ENCODE measurements at places on chromosomes 4 and X. TPM values are rescaled to one million over a fixed set of nuclear protein-coding genes. Genes with fewer than 3 reads are reported as not detected.

The CLDN34 gene
- total RNA-seq = not detected

The ODAPH gene
- not detected for total RNA-seq

The RNF150 gene
- 0.20 TPM for total RNA-seq

The TEX13C gene
- not detected for total RNA-seq

The SPARCL1 gene
- not detected for total RNA-seq

The NDUFC1 gene
- 75.7 TPM for total RNA-seq

The DUSP21 gene
- not detected for total RNA-seq

The TRPC5OS gene
- total RNA-seq = not detected

The TMEM144 gene
- total RNA-seq = 3.1 TPM

The CENPVL3 gene
- 0.22 TPM for total RNA-seq

The TMPRSS11A gene
- total RNA-seq = not detected

The CCDC158 gene
- not detected for total RNA-seq

The STPG2 gene
- total RNA-seq = not detected

The ART3 gene
- not detected for total RNA-seq

The PTPN13 gene
- total RNA-seq = 4.0 TPM

The VSIG1 gene
- total RNA-seq = 0.21 TPM

The ALPK1 gene
- total RNA-seq = 1.9 TPM

The SERTM2 gene
- not detected for total RNA-seq

The FANCB gene
- total RNA-seq = 2.7 TPM

The PSAPL1 gene
- 0.15 TPM for total RNA-seq

The MAOA gene
- total RNA-seq = 1.3 TPM

The GLOD5 gene
- total RNA-seq = not detected

The SULT1B1 gene
- not detected for total RNA-seq

The F8A2 gene
- not detected for total RNA-seq

The NAP1L3 gene
- 0.43 TPM for total RNA-seq

The OGT gene
- 32.3 TPM for total RNA-seq

The CRMP1 gene
- 3.6 TPM for total RNA-seq

The SATL1 gene
- total RNA-seq = not detected

The ZNF330 gene
- 32.2 TPM for total RNA-seq

The GPRASP2 gene
- 5.4 TPM for total RNA-seq

The MGARP gene
- total RNA-seq = 0.30 TPM

The ARAP2 gene
- 0.64 TPM for total RNA-seq

The CORIN gene
- total RNA-seq = not detected

The EDNRA gene
- total RNA-seq = 0.30 TPM

The ANXA10 gene
- total RNA-seq = 2.7 TPM

The STK26 gene
- total RNA-seq = 10.0 TPM

The GPR82 gene
- total RNA-seq = not detected

The TRIM60 gene
- total RNA-seq = not detected

The TMEM154 gene
- 0.06 TPM for total RNA-seq

The ARMCX4 gene
- total RNA-seq = 0.93 TPM

The VCX3B gene
- total RNA-seq = not detected

The NPY2R gene
- total RNA-seq = not detected

Measured in A549 treated with Mapracorat at 1 μM for 4 hours (cell line).